SHP77 treated with DMSO at 0.1 percent for 48 hours (cell line): ENCODE measurements at places on chromosomes 12 and 14.

DNA sequence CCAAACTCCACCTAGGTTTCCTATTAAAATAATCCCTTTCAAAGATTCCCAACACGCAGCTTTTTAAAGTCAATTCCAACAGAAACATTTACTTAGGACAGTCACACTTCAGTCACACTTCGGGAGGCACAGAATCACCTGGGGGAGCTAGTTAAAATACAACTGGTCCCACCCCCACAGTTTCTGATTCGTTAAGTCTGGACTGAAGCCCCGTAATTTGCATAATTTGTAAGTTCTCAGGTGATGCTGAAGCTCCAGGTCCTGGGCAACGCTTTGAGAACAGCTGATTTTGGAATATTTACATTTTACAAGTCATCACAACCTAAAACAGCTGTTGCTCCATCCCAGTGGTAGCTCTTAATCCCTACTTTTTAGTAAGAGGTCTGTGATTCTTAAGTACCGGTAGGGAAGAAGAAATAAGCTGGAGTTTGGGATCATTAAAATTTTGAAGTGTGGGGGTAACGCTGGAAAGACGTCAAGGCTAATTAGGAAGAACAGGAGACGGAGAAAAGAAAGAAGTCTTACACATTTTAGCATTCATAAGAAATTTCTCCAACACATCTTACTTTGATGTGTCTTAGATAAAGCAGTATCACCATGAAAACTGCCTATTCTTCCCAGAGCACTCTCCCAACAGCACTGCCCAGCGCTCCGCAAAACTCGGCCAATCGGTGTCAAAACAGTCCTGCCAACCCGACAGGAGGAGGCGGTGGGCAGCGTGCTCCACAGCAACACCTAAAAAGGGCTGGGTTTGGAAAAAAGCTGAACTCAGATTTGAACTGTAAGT, 1.1 kb downstream of the IPO8 start:
- peak; percentile 71 for DNase-seq

DNA sequence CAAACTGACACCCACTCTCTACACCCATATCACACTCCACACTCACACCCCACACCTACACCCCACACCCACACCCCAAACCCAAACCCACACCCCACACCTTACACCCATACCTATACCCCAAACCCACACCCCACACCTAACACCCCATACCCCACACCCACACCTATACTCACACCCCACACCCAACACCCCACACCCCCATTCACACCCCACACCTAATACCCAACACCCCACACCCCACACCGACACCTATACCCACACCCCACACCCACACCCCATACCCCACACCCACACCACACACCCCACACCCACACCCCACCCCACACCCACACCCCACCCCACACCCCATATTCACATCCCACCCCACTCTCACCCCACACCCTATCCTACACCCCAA, 38.5 kb downstream of the TMEM120B start:
- DNase-seq = no peak

DNA sequence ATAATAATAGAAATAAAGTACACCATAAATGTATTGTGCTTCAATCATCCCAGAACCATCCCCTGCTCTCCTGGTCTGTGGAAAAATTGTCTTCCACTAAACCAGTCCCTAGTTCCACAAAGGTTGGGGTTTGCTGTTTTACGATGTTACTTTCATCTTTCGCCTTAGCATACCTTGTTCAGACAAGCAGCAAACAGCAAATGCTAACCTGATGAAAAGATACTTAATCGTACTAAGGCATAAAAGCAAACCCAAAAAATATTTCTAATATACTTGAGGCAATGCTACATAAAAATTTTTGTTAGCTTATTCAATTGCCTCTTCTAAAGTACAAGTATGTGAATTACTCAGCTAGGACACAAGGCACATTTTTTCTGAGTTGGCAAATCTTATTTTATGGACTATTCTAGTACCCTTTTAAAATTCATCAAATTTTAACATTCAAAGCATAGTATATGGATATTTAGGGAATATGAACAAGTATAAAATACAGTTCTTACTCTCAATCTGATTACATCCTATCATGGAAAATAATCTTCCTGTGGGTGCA, 97.1 kb upstream of the PLEKHG7 start:
- DNase-seq = no peak

DNA sequence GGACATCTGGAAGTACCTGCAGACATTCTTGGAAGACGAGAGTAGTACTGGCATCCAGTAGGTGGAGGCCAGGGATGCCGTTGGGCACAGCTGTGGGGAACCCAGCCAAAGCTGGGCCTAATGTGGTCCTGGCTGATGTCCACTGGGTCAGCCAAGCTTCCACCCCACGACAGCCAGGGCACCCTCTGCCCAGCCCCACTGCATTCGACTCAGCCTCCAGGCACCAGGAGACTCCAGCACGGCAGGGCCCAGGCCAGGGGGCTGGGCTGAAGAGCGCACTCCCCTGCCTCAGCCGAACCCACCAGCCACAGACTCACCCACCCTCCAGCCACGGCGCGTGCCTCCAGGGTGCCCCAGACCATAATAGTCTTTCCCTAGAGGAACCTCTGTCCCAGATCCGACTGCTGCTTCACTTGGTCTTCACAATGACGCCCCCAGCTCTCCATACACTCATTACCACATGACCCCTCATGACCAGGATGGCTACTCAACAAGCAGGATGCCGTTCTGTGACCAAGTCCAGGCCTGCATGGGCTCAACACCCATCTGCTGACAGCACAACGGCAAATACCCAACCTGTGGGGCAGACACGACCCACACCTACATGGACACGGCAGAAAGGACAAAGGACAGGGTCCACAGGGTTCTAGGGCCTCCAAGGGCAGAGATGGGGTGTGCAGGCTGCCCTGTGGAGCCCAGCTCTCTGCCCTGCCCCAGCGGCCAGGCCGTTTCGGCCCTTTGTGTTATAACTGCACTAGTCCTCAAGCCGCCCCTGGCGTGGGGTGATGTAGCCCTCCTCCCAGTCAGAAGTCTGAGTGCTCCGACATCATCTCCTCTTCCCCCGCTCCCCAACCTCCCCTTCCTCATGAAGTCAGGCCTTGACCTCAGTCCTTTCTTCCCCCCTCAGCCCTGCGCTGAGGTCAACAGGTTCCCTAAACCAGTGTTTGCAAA, 22.8 kb downstream of the ITPK1 start:
- no peak for DNase-seq

DNA sequence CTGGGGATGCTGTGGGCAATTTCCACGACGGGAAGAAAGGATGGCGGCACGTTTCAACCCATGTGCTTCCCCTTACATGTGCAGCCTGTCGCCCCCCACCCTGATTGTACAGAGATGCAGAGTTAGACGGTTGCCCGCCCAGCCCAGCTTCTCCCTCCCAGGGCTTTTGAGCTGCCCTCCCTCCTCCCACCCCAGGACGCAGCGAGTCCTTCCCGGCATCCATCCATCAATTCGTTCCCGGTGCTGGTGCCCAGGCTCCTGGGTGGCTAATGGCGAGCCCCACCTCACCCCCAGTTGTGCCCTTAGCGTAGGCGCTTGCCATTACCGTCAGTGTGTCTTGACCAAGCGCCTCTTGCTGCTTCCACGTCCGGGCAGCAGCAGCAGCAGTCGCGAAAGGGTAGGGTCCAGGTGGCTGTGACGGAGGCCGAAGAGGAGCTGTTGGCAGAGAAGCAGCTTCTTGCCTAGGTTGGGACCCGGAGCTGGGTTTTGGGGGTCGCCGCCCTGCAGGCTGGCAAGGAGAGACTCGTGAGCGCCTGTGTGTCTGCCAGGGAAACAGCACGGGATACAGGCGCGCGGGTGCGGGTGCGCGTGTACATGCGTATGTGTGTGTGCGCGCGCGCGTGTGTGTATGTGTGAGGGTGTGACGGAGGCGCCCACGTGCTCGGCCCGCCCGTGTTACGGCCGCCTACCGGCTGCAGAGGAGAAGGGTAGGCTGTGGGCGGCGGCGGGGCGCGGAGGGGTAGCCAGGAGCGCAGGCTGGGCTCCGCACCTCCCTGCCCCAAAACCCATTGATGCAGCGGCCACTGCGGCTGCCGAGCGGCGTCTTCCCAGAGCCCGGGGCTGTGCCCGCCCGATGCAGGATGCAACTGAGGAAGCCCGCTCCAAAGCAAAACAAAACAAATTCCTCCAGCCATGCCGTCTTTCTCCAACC, at the start of gene SLC6A15:
Gene SLC6A15 (minus strand): TSS at position 602 of the 931 bp plus-strand sequence. CDS start 20,679 bp downstream, outside the sequence.
- peak; percentile 65 for DNase-seq

- no peak for DNase-seq
Observed at GRCh38 chr12:53224061-53224896, 7.7 kb downstream of the RARG start.
